GM06990 (cell line): ENCODE measurements at places on chromosomes 7 and 10.

DNA sequence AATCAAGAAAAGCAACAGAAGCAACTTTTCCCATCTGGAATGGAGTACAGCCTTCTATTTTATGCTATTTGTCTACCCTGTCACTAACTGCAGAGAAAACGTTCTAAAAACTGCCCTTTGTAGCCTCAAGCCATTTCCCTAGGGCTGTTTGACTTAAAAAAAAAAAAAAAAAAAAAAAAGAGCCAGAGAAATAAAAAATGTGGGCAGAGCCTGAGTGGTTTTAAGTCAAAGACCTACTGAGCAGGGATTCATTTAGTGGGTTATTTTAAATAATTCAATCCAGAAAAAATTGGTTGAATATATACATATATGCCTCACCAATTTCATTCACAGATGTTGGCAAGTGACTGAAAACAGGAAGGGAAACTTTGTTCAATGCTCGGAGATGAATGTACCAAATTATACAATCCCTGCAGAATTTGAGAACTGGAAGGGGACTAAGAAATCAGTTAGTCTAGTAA, 75.2 kb downstream of the PPP1R3C start:
- no peak for DNase-seq

DNA sequence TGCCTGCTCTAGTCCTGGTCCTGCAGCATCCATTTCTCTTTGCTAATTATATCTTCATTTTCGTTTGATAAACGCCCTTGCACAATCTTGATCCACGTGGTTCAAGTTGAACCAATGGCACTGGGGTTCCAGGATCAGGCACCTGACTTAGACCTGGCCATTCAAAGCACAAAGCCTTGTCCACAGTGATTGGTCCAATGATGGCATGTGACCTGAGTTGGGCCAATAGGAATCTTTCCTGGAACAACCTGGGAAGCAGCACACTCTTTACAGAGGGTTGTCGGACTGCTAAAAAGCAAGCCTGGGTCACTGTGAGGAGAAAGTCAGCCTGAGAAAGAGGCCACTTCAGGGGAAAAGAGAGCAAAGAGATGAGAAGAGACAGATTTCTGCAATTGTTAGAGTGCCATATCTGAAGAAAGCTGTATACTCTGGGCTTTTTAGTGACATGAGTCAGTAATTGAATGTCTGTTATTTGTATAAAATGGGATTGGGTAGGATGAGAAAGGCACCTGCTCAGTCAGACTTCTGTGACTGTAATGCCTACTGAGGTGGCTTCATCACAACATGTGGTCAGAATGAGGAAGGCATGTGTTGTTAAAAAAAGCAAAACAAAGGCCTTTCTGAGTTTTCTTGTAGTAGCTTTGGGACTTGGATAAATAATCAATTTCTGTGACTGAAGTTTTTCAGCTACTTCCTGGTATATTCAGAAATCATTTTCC, 4.4 kb upstream of the STEAP4 start:
- no peak for DNase-seq

- DNase-seq: no peak
Observed at GRCh38 chr7:42461537-42461936, 224.5 kb upstream of the GLI3 start.

- DNase-seq: no peak
Observed at GRCh38 chr10:63456437-63457210, 9.2 kb downstream of the JMJD1C start.

DNA sequence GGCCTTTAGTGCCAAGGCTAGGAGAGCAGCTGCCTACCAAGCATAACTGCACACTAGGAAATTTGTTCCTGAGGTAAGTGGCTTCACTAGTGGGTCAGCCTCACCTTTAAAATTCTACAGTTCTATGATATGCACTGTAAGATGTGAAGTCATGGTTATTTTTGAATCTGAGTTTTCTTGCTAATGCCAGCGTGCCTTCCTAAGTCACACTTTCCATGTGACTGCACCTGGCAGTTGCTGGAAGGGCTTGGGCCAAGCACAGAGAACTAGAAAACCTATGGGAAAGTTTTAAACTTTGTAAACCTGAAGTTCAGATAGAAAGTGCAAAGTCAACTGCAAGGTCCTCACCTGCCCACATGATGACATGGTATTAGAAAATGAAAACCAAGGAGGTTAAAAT, 42.5 kb downstream of the STEAP1B start:
- no peak for DNase-seq

GRCh38 chr7:50396856-50397255, 53.3 kb downstream of the FIGNL1 start:
- DNase-seq: no peak

- no peak for DNase-seq
Observed at GRCh38 chr10:78261291-78261690, 227.6 kb downstream of the RPS24 start.
